Activated naive CD4-positive, alpha-beta T cell treated with Interleukin-2 at 50 U/mL for 16 hours (primary cell): ENCODE measurements at places on chromosomes 1 and 21.

GRCh38 chr1:35220976-35221375 lies 28.0 kb upstream of the SFPQ start:
- no peak for DNase-seq

DNA sequence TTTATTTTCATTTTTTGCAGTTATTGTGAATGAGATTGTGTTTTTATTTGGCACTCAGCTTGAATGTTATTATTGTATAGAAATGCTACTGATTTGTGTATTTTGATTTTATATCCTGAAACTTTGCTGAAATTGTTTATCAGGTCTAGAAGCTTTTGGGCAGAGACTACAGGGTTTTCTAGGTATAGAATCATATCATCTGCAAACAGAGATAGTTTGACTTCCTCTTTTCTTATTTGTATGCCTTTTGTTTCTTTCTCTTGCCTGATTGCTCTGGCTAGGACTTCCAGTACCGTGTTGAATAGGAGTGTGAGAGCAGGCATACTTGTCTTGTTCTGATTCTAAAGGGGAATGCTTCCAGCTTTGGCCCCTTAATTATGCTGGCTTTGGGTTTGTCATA lies 27.3 kb downstream of the ZNF691 start:
- DNase-seq = no peak

GRCh38 chr21:45498646-45499000 lies 43.6 kb downstream of the SLC19A1 start:
- DNase-seq = no peak

GRCh38 chr1:7398982-7399381 lies 372.1 kb upstream of the VAMP3 start:
- DNase-seq = no peak

- DNase-seq = no peak
Observed at GRCh38 chr21:37658817-37659458, 257.3 kb downstream of the KCNJ6 start.

DNA sequence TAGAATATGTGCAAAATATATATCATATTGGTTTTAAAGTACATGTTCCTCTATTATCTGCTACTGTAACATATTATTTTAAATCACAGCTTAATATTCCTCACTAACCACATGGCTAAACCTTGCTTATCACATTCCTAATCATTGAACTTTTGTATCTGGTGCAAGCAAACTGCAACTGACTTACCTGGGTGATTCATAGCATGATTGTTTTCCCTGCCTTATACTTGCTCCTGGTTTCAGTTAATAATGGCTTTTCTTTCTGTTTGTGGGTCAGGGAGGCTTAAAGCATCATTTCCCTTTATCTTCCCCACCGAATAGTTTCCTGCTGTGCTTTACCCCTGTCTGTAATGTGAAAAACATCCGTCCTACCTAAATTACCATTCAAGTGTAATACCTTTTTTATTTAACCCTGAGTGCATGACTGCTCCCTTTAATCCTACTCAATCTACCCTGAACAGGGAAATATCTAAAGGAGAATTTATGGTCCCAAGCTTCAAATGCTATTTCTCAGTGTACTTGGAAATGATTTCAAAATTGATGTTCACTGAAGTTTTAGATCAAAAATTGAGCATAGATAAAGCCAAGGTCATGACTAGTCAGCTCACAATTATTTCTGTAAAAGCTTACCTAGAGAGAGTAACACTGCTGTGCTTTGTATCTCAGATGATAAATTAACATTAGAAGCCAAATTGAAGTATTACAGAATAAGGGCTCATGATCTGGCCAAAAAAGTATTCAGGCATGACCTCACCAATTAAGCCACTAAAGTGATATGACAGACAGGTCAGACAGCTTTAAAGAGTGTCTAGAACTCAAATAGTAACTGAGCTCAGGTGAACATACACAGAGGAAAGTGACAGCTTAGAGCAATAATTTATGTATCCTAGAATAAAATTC lies 507.1 kb downstream of the BRINP3 start:
- no peak for DNase-seq

- DNase-seq = no peak
Observed at GRCh38 chr1:8670371-8670818, 147.0 kb downstream of the RERE start.

DNA sequence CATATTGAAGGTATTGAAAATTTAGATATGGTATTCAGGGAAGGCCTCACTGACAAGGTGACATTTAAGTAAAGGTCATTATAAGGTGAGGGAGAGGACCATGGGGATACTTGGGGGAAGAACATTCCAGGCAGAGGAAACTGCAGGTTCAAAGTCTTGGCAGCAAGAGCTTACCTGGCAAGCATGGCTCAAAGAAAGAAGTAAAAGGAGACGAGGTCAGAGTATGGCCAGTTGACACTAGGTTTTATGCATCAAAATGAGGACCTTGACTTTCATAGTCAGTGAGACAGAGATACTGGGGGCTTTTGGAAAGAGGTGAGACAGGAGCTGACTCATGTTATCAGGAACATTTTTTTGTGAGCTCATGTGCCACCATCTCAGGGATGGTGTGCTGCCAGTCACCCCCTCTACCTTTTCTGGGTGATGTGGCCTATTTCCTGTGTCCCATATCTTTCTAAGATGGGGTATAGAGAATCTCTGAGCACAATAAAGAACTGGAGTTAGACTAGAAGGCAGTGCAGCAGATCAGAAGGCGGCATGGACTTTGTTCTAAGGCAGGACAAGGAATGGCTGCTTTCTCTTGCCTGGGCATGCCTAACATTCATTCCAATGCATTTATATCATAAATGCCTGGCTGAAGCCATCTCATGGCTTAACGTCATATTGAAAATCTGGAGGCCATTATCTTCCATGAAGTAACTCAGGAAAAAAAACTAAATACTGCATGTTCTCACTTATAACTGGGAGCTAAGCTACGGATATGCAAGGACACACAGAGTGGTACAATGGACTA lies 406.7 kb downstream of the NTNG1 start:
- no peak for DNase-seq

DNA sequence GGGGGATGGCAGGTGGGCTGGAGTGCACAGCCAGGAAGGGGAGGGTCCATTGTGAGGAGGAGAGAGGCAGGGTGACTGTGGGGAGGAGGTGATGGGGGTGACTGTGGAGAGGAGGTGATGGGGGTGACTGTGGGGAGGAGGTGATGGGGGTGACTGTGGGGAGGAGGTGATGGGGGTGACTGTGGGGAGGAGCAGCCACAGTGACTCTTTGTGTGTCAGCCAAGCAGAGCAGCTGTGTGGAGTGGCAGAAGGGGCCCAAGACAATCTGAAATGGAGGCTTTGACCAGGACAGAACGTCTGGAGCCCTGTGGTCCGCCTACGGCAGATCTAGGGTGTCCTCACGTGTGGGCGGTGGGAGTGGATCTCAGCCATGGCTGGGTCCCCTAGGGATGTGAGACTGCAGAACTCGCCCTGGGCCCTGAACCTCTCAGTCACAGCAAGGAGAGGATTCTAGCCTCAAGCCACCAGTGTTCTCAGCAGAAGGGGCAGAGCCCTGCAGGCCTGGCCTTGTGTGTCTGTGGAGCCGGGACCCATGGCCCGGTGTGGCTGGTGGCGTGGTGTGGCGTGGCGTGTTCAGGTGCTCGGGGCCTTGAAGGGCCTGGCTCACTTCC lies 81.5 kb downstream of the OBSCN start:
- no peak for DNase-seq
